ENCODE measurements at places on chromosomes 3 and 15. TPM values are rescaled to one million over a fixed set of nuclear protein-coding genes. Genes with fewer than 3 reads are reported as not detected.

COX5A gene
- total RNA-seq, result 191 TPM

WDR72 gene
- total RNA-seq, result 26.6 TPM

CCDC191 gene
- 15.6 TPM for total RNA-seq

PRTG gene
- 87.4 TPM for total RNA-seq

SMCO1 gene
- total RNA-seq, result not detected

- no peak overlapping the region for H3K4me3 ChIP-seq
- no peaks in the 10 kb centered on the region for H3K27me3 ChIP-seq
- no peak overlapping the region for H3K27ac ChIP-seq
- no peak for DNase-seq
- H3K36me3 ChIP-seq, result no peaks in the 10 kb centered on the region
Measured at GRCh38 chr15:83734487-83734886, 80.6 kb downstream of the ADAMTSL3 start.

DNA sequence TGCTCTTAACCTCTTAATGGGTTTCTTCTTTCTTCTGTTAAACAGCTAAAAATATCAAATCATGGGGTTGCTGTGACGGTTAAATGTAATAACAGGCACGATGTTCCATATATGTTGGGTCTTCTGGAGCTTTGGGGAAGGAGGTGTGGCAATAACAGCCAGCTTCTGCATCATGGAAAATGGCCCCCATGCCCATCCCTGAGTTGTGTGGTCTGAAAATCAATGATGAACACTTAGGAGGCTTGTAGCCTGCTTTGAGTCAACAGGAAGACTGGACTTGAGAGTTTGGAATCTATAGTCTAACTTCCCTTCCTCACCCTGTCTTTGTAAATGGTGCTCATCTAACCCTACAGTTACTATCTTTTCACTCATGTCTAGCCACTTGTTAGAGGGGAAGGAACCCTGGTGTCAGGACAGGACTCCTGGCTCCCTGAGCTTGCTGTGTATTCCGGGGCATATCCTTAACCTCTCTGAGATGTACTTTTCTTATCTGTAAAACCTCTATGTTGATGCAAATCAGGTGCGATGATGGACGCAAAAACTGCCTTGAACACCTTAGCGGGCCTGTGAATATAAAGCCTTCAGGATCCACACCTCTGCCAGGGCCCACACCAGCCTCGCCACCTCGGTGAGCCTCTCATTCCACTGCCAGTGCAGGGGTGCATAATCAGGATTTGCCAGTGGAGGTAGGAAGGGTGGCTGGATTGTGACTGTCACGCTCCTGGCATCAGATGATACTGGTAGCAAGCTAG, 27.5 kb downstream of the SMAD3 start:
- H3K27me3 ChIP-seq, result no peaks in the 10 kb centered on the region
- no peak overlapping the region for H3K27ac ChIP-seq
- H3K36me3 ChIP-seq, result no peaks in the 10 kb centered on the region
- no peak for DNase-seq
- H3K4me1 ChIP-seq, result peaks cover 32% of the 10 kb centered on the region

DNA sequence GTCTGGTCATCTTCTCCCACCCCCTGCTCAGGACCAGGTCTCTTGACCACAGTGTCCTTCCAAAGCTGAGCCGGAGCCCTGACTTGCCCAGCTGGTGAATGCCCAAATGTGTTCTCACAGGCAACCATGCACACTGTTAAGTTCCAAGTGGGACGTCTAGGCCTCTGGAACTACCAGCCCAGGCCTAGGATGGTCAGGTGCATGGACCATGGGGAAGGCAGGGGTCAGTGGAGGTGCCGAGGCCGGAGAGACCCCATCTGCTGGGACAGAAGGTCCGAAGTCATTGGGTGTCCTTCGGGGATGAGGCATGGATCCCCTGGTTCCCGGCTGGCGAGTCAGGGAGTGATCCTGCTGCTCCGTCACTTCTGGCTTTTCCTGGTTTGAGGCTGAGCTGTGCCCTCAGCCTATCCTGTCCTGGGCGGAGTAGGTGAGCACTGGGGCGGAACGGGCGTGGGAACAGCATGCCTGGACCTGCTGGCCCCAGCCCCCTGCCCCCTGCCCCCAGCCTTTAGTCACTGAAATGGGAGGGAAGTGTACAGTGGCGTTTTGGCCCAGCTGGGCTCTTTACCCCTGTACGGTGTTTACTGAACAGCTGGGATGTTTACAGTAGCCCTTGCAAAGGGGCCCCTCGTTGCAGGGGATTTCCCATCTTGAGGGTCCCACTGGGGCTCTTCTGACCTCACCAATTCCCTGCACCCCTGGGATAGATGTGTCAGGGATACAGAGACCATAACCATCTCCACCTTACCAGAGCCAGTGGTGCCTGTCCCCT, 12.1 kb downstream of the SEMA3F start:
- H3K4me3 ChIP-seq, result no peak overlapping the region
- H3K27me3 ChIP-seq, result no peaks in the 10 kb centered on the region
- H3K4me1 ChIP-seq, result peaks cover 17% of the 10 kb centered on the region
- no peaks in the 10 kb centered on the region for H3K36me3 ChIP-seq
- peak overlapping the region; percentile 94 for H3K27ac ChIP-seq
